ENCODE measurements at places on chromosomes 4 and X.

DNA sequence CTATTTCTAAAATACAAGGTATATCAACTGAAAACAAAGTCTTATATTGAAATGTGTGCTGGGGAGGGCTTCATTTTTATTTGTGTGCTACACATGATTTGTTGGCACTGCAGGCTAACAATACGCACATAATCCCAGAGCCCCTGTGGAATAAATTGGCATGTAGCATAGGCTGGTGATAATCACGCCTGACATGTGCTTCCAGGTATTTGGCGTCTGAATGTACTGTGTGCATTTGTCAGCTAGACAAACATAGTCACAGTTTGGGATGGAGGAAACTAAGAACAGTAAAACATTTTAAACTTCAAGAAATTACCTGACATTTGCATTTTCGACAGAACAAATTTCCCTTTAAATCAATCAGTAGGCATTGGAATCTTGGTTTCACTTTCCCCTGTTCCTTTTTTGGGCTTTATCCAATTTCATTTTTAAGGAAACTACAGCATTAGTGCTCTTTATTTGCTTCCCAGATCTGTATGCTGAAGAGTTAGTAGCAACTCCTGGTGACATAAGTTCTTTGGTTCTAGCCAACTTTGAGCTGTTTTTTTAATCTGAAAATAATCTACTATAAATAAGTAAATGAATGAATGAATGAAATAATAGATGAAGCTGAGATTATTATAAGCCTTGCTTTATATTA is 472.3 kb downstream of the PDHA2 start:
- no peak for DNase-seq

GRCh38 chrX:136228839-136229207 is 22.4 kb downstream of the MAP7D3 start:
- no peak for DNase-seq

DNA sequence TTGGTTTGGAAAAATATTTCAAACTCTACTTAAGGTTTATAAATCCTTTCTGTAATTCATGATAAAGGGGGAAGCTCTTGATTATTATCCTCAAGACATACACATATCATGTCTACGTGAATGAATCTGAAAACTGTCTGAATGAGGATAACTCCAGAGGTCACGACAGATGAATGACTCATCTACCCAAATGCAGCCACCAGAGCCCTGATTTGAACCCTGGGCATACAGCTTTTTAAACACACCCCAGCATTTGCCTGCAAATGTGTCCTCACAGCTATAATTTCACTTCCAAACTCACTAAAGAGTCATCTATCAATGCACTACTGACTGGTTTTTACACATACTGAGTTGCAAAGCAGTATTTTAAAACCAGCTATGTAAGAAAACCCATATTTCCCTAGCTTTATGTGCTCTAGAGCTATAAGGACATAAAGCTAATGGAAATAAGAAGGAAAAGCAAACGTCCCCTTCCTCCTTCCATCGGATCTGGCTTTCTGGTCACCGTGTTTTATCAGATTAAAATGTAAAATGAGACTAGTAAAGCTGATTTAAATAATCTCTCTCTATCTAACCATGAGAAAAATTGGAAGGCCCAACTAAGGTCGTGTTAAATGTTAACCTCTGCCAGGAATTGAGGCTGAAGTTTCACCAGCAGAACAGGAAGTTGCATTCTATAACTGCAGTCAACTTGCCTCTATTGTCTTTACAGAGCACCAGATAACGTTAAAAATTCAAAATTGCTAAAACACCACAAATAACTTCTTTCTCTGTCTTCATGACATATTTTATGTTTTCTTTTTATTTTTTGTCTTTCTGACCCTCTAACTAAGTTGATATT is 63.1 kb upstream of the SPP1 start:
- DNase-seq: no peak

GRCh38 chrX:46805270-46805669 is 31.6 kb upstream of the RP2 start:
- DNase-seq: no peak

DNA sequence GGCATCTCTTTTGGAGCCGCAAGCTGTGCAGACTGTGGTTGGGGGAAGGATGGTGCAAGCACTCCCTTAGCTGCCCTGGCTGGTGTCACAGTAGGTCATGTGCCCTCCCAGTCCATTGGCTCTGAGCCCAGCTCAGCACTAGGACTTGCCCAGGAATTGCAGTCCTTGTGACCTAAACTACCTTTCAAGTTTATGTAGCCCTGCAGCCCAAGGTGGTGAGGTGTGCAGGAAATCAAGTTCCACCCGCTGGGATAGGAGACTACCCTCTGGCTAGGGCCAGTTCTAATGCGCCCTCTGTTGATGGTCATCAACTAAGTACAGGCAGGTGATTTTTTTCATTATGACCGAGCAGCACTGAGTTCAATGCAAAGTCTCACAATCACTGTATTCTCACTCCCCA is 335.2 kb downstream of the UBE2NL start:
- no peak for DNase-seq

DNA sequence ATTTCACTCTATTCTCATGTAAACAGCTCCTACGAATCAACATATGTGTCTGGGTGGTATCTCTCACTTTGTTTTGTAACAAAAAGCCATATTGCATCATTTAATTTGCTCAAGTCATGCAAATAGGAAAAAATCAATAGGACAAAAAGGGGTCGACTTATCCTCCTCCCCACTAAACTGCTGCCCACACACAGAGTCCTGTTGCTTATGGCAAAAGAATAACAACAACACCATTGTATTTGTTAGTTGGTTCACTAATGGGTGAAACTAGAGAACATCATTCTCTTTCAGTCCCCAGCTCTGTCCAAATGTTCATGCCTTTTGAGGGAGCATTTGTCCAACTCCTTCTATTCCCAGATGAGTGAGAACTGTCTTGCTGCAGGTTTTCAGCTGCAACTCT is 2.1 kb downstream of the HHIP start:
- no peak for DNase-seq

- no peak for DNase-seq
Observed at GRCh38 chr4:29304595-29304994, 1415.6 kb upstream of the PCDH7 start.

- no peak for DNase-seq
Observed at GRCh38 chrX:108946531-108946930, 210.2 kb upstream of the IRS4 start.

DNA sequence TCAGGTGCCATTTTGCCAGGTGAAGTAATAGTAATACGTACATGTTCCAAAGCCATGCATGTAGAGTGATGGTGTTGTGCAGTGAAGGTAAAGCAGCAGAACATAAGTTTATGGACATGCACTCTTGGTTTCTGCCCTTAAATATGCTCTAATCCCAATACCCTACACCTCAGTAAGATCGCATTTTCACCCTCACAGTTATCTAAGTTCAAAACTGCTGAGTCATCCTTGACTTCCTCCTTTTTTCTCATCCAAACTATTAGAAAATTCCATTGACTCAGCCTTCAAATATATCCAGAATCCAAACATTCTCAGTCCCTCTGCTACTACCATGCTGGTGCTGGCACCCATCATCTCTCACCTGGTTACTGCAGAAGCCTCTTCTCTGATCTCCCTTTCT is 652.9 kb upstream of the IGFBP7 start:
- DNase-seq: no peak

GRCh38 chr4:107125496-107125895 is 89.4 kb upstream of the DKK2 start:
- DNase-seq: no peak

DNA sequence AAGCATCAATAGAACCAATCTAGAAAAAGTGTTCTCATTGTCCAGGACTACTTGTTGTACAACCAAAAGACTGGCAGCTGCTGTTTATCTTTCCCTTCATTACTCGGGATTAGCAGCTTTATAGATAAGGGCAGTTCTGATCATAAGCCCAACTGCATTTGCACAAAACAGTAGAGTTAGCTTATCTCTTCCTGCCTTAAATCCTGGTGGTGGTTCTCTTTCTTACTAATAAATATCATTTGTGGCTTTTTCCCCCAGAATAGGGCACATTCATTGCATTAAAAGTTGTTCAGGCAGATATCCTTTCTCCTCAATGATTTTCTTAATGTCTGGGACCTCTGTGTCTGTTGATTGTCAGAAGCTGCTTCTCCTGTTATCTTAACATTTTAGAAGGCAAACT is 20.2 kb upstream of the RRAGB start:
- no peak for DNase-seq

DNA sequence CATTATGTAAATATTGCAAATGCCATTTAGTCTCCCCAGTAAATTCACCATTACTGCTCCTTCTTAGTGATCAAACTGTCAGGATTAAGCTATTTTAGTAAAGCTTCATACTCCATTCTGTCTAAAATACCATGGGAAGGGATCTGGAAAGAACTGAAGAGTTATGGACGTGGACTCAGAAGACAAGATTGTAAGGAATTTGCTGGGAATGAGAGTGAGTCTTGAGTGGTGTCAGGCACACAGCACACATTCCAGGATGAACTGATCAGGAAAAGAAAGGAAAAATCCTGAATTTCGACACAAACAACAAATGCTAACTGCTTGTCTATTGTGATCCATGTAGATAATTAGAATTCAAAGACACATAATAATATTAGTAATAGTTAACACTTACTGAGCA is 311.0 kb downstream of the CENPC start:
- DNase-seq: no peak

- DNase-seq: no peak
Observed at GRCh38 chr4:121784975-121785374, 16.1 kb upstream of the EXOSC9 start.

DNA sequence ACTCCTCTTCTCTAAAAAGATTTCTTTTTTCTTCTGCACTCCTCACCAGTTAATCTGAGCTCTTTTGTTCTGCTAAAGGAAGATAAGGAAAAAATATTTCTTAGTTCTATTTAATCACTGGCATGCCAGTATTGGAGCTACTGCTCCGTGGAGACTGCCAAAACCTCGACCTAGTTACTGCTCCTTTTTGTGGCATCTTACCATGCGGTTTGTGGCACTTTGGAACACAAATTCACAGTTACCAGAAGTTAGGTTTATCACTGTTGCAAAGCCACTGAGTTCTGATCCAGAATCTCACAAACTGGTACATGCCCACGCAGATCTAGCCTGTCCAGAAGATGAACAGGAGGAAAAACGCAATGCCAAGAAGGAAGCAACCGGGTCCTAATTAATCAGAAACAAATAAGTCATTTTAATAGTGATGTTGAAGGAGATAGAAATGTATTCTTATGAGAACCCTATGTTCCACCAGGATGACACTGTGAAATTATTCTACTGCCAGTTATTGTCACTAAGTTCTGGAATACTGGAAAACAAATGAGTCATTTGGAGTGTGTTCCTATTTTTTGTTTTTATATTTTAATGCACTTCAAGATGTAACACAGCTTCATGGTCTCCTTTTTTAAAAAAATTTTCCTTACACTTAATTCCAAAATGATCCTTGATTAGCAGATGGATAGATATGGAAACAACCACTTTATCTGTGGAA is 106.7 kb upstream of the GK2 start:
- no peak for DNase-seq

DNA sequence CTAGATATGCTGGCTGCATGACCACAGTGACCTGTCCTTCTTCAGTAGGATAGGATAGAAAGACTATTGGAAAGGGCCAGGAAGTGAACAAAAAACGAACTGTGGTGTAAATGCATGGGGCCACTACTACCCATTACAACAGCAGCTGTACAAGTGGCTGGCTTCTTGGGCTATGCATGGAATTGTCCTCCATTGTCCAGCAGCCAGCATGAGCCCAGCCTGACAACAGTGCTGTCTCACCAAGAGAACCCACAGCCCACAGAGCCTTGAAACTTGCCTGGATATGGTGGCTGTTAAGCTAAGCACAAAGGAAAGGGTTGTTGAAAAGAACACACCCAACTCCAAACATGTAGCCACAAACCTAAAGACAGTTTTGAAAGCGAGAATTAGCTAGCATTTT is 330.2 kb upstream of the F9 start:
- no peak for DNase-seq

DNA sequence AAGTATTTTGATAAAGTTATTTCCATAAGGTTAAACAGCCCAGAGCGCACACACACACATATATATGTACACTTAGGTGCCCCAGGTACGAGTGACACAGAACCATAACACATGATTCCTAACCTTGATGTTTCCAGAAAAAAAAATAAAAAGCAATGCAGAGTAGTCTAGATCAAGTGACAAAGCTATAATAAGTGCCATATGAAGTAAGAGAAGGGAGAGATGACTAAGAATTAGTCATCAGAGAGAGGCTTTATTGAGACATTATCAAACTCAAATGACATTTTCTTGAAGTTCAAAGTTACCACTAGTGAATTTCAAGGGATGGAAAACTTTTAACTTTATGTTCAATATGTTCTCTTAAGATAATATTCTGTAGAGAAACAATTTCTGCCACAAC is 215.0 kb downstream of the HTR2C start:
- DNase-seq: no peak

- no peak for DNase-seq
Observed at GRCh38 chr4:74754218-74754617, 40.1 kb downstream of the BTC start.

DNA sequence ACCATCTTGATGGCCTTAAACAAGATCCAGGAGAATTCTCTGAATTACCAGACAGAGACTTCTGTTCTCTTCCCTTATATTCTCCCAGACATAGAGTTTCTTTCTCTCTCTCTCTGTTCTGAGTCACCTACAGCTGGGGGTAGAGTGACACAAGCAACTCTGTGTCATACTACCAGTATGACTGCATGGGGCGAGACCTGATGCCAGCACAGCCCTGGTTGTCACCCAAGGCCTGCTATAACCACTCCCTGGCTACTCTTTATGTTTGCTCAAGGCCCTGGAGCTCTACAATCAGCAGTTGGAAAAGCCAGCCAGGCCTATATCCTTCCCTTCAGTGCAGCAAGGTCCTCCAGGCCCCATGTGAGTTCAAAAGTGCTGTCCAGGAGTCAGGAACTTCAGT is 114.2 kb upstream of the TENT5D start:
- no peak for DNase-seq

- DNase-seq: no peak
Observed at GRCh38 chrX:9048801-9049200, 14.9 kb upstream of the FAM9B start.

GRCh38 chr4:140271553-140271952 is 101.9 kb upstream of the SCOC start:
- DNase-seq: no peak

GRCh38 chr4:8266508-8266907 is 3.0 kb upstream of the HTRA3 start:
- DNase-seq: no peak

GRCh38 chrX:150291014-150291413 is 72.1 kb upstream of the MAMLD1 start:
- no peak for DNase-seq

DNA sequence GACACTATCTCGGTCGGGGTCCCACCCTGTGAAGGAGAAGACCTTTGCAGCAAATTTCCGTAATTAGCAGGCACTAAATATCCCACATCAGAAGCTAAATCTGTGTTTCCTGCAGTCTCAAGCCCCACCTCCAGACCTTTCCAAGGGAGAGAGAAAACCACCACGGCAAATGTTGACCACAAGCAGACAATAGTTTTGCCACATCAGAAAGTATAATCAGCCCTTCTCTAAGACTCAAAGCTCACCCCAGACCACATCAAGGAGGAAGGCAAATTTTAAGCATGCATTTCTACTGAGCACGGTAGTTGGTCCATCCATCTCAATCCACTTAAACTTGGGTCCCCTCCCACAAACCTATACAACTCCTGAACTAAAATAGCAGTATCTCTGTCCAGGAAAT is 398.5 kb downstream of the GPM6A start:
- DNase-seq: no peak

GRCh38 chrX:81537723-81538122 is 335.8 kb downstream of the SH3BGRL start:
- DNase-seq: no peak

GRCh38 chr4:132180020-132180427 is 969.1 kb upstream of the PCDH10 start:
- no peak for DNase-seq
